ENCODE measurements at places on chromosomes 4 and X.

- DNase-seq, result no peak
Observed at GRCh38 chrX:13334491-13334890, 14.6 kb upstream of the ATXN3L start.

- no peak for DNase-seq
Observed at GRCh38 chr4:63020661-63021060, 1388.6 kb downstream of the TECRL start.

GRCh38 chr4:32417113-32417704, 1697.0 kb downstream of the PCDH7 start:
- DNase-seq, result no peak

DNA sequence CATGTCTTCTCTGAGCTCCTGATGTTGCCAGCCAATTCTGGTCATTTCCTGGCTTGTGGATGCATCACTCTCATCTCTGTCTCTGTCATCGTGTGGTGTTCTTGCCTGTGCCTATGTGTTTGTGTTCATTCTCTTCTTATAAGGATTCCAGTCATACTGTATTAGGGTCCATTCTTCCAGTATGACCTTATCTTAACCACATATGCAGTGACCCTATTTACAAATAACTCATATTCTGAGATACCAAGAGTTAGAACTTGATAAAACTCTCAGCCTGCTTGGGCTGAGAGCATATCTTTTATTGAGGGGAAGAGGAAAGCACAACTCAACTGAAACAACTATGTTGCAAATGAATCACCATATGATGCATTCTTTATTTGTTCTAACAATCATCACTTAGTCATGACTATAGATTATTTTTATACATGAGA, 189.0 kb upstream of the ANXA10 start:
- DNase-seq, result no peak

DNA sequence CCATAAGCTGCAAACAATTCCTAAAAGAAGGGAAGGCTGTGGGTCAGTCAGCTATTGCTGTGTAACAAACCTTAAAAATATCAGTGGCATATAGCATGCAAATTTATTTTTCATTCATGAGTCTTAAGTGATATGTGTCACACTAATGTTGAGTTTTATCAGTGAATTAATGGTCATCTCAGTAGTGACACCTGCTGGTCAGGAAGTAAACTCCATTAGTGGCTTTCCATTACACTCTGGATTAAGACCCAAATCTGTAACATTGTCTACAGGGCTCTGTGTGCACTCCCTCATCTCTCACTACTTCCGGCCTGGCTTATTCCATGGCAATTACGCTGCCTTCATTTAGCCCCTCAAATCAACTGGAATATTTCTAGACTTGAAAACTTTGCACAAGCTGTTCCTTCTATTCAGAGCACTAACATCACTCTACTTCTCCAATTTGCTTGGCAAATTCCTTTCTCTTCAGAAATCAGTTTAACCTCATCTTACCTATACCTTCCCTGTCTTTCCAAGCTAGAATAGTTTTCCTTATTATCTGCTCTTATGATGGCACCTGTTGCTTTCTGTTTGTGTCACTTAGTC, 217.3 kb upstream of the TAPT1 start:
- DNase-seq, result no peak

DNA sequence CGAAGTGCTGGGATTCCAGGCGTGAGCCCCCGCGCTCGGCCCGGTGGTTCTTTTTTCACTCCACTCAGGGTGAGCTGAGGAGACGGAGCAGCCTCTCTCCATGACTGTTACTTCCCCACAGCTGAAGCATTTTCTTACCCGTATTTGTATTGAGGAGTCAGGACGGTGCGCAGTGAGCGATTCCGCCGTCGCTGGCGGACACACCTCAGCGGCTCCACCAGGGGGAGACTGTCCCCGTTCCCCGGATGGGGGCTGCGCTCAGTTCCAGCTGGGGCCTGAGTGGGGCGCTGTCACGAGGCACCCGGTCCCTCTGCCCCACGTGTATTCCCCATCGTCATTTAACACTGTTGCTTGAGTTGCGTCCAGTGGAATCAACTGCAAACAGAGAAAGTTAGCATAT, 844.0 kb upstream of the FRG1 start:
- DNase-seq, result no peak

- no peak for DNase-seq
Observed at GRCh38 chr4:100935090-100935489, 412.2 kb downstream of the PPP3CA start.

DNA sequence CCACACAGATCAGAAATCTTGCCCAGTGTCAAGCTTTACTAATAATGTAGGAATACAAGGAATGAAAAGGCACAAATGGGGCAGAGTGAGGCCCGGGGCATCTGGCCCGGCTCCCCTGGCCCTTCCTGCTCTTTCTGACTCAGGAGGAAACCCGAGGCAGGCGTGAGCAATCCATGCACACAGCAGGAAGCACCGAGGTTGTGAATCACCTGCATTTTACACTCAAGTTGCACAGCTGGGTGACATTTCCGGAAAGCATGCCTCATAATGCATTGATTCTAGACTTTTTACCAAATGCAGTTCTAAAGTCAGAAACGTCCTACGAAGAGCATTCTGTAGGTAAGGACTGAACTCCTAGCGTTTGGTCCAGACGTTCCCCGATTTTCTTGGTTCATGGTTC, 38.9 kb downstream of the PRIMPOL start:
- DNase-seq, result no peak

GRCh38 chr4:44147571-44148075, 301.0 kb downstream of the KCTD8 start:
- DNase-seq, result no peak

- no peak for DNase-seq
Observed at GRCh38 chr4:147831551-147832171, 99.8 kb downstream of the ARHGAP10 start.

DNA sequence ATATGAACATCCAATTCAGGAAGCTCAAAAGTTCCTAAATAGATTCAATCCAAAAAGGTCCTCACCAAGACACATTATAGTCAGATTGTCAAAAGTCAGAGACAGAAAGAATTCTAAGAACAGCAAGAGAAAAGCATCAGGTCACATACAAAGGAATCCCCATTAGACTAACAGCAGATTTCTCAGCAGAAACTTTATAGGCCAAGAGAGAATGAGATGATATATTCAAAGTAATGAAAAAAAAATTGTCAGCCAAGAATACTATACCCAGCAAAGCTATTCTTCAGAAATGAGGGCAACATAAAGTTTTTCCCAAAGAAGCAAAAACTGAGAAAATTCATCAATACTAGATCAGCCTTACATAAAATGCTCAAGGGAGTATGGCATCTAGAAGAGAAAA, 106.6 kb upstream of the SH3RF1 start:
- DNase-seq, result no peak

- no peak for DNase-seq
Observed at GRCh38 chr4:150268444-150268843, 190.2 kb downstream of the DCLK2 start.

GRCh38 chr4:8374851-8375649, 65.5 kb downstream of the ACOX3 start:
- no peak for DNase-seq

DNA sequence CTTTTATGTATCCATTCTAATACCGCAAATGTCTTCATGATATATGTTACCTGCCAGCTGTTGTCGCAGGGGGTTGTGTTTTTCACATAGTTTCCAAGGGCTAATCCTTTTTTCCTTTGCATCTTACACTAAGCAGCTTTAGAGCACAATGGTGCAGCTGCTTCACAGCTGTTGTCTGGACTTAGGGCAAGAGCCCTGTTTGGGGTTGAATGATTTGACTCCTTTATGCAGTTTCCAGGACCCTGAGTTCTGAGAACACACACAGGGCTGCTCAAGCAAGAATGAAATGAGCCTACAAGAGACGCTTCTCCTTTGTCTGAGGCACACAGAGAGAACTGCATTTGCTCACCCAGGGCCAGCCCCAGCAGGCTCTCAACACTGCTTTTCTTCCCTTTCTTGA, 20.2 kb downstream of the CCNG2 start:
- no peak for DNase-seq

- DNase-seq, result no peak
Observed at GRCh38 chrX:66019310-66019652, 20.6 kb downstream of the VSIG4 start.

DNA sequence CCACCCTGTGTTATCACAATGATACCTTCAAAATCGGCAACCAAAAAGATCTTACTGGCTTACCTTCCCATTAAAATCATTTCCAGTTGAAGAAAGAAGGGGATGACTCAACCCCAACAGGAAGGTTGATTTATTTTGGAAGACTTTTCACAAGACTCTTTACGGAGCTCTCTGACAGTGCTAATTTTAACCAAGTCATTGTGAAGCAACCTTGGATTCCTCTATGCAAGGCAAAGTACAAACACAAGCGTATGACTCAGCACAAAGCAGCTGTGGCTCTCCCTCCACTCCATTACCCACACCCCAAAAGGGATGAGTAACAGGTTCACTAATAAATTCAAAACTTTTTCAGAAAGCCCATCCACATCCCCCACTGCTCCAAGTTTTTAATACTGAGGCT, 213.8 kb upstream of the FGF13 start:
- no peak for DNase-seq

DNA sequence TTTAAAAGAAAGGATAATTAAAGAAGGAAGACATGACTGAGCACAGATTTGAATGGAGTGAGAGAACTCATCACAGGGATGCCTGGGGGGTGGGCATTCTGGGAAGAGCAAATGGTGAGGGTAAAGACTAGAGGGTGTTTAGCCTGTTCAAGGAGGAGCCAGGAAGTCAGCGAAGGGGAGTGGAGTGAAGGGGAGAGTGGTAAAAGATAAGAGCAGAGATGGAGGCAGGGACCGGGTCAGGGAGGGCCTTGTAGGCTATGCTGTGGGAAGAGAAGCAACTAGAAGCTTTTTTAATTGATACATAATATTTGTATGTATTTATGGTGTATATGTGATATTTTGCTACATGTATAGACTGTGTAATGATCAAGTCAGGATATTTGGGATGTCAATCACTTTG, 2.2 kb upstream of the VGLL1 start:
- no peak for DNase-seq

- DNase-seq, result peak; percentile 58
Observed at GRCh38 chr4:38094419-38094818, 134.2 kb downstream of the PTTG2 start.

- no peak for DNase-seq
Observed at GRCh38 chr4:60992037-60992436, 208.1 kb upstream of the ADGRL3 start.

DNA sequence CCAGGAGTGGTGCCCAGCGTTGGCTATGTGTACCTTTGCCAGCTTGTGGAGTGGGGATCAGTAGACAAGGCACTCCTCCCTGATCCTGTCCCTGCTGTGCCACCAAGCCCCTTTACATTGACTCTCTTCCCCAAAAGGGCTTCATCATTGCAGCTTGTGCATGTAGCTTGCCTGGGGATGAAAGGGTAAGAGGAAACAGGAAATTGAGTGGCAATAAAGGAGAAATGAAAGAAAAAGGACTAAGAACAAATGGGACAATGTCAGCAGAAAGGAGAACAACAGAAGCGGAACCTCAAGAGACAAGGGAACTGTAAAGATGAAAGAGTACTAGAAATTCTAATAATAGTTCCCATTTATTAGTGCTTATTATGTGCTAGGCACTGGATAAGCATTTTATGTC, 8.7 kb upstream of the IL13RA1 start:
- DNase-seq, result no peak

DNA sequence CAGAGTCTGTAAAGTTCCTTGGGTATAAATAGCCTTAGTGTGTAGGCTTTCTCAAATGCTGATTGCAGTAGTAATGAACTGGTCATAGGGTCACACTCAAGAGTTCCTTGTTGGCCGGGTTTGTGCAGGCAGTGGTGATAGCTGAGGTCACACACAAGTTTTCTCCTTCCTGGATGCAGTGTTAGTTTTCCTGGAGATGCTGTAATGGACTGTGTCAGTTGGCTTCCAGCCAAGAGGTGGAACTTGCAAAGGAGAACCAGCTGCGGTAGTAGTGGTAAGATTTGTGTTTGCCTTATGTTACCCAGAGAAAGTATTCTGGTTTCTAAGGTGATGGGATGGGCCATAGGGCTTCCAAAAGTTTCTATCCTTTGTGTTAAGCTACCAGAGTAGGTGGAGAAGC, 409.8 kb upstream of the FRG1 start:
- DNase-seq, result no peak

DNA sequence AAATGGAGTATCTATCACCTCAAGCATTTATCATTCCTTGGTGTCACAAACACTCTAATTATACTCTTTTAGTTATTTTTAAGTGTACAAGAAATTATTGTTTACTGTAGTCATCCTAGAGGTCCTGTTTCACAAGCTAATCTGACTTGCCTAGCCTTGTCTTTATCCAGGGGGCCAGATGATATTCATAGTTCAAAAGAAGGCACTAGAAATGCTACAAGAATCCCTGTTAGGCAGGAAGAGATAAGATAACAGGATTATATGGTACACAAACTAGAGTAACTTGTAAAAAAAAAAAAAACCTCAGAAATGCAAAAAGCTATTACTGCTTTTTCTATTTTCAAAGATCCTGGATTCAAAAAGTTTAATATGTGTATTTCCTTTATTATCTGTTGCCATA, 95.8 kb downstream of the MBNL3 start:
- DNase-seq, result no peak

- DNase-seq, result no peak
Observed at GRCh38 chrX:123906557-123907316, 46.9 kb downstream of the XIAP start.

GRCh38 chrX:129998021-129998420, 15.6 kb downstream of the BCORL1 start:
- no peak for DNase-seq

- DNase-seq, result no peak
Observed at GRCh38 chr4:86356425-86357210, 3.2 kb downstream of the MAPK10 start.

DNA sequence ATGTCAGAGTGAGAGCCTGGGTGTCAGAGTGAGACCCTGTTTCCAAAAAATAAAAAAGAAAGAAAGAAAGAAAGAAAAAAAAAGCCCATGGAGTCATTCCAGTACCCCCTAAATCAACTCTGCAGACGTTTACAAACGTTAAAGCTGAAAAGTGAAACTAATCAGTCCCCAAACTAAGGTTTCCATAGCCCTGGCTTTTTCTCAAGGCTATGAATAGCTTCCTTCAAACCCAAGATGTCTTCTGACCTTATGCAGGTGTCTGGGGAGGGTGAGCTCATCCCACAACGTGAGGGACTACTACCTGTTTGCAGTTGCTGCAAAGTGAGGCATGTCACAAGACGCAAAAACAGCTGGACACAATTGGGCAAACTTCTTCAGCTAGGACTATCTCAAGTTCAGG, 144.0 kb downstream of the SH3KBP1 start:
- DNase-seq, result no peak

- DNase-seq, result no peak
Observed at GRCh38 chr4:86586160-86586572, 7.9 kb upstream of the PTPN13 start.

GRCh38 chrX:125577479-125577878, 257.8 kb downstream of the TEX13C start:
- DNase-seq, result no peak

DNA sequence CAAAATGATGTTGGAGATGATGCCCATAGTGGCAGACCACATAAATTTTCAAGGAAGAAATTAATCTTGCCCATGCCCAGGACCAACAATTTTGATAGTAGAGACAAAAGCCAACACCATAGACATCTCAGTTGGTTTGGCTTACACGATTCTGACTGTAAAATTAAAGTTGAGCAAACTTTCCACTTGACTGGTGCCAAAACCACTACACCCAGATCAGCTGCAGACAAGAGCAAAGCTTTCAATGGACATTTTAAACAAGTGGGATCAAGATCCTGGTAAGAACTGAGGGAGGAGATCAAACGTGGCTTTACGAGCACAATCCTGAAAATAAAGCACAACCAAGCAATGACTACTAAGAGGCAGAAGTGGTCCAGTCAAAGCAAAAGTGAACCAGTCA, 90.7 kb downstream of the PAPSS1 start:
- no peak for DNase-seq

- no peak for DNase-seq
Observed at GRCh38 chrX:102995316-102995715, 58.2 kb downstream of the RAB40AL start.

Data from ovary (tissue), 10 donors.